Endodermal cell (in vitro differentiated cells): ENCODE measurements at places on chromosomes 4 and X. TPM values are rescaled to one million over a fixed set of nuclear protein-coding genes. Genes with fewer than 3 reads are reported as not detected.

GRCh38 chrX:19063030-19063429, 59.2 kb downstream of the ADGRG2 start:
- no peak for DNase-seq

DNA sequence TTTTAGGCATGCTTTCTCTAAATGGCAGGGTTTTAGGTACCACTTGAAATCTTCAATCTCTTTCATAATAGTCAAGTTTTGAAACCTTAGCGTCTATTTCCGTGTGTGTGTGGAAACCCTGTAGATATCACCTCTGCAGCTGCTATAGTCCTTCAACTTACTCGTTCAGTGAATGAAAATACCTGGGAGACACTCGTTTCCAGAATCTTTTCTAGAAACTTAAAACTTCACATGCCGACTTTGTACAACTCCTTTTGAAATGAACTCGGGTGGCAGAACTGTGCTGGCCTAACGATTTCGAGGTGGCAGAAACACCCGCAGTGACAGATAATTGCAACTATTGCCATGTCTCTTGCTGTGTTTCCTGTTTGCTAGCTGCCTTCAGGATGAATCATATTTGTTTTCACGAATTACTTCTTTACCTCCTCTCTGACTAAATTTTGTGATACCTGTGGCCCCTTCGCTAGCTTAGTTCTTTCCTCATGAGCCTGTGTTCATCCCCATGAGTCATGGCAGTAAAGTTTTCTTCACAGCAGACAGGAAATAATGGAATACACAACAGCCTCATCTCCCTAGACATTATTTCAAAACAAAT, 104.7 kb upstream of the SMIM10 start:
- DNase-seq, result peak; percentile 52

GRCh38 chr4:127505203-127505602, 127.6 kb upstream of the INTU start:
- no peak for DNase-seq

DNA sequence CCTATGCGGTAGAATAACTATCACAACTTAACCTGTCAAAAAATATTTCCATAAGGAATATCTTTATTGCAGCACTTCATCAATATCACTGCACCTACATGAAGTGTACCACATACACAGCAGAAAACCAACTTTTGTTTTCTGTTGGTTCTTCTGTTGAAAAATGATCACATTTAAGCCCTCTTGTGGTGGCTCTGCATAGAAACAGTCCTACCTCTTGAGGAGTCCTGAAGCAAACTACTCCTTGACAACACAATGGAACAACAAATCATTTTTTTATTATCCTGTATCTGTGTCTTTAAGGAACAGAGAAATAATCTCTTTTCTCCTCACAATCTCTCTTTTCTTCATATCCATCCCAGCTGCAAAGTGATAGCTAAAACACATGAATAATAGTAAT, 39.8 kb upstream of the ATOH1 start:
- no peak for DNase-seq

GRCh38 chr4:47510506-47511143, 25.6 kb downstream of the ATP10D start:
- no peak for DNase-seq

- DNase-seq, result no peak
Measured at GRCh38 chr4:150515135-150515534, 66.8 kb upstream of the MAB21L2 start.

DNA sequence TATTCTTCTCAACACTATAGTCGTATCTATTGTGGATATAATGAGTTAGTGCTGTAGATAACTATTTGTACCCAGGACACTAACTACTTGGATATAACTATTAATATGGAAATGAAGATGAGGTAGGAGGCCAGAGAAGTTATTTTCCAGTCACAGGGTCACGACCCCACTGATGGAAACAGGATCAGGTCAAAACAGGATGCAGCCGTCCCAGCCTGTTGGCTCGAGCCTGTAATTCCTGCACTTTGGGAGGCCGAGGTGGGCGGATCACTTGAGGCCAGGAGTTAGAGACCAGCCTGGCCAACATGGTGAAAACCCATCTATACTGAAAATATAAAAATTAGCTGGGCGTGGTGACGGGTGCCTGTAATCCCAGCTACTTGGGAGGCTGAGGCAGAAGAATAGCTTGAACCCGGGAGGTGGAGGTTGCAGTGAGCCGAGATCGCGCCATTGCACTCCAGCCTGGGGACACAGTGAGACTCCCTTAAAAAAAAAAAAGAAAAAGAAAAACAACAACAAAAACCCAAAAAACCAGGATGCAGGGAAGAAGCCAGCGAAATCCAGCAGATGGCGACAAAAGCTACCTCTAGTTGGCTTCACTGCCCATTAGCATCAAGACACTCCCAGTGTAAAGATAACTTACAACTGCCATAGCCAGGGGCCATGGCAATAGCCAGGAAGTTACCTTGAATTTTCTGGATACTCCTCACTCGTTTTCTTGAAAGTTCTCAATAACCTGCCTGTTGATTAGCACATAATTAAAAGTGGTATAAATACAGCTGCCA, 37.9 kb upstream of the NKAP start:
- peak; percentile 80 for DNase-seq

DNA sequence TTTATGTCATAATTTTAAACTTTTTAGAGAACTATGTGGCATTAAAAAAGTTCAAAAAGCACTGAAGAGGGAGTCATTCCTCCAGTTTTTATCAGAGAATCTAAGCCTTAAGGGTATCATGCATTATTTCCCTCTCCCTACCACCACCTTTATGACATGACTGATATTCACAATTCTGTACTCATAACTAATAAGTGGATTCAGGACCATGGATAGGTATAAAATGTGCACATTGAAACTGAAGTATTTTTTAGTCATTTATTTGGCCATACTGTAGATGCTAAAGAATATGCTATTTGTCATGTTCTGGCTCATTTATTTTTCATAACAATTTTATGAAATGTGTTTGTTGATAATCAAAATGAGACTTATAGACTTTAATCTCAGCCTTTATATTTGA, 897.5 kb upstream of the AGA start:
- DNase-seq, result no peak

The TEX13B gene
- 0.25 TPM in 1 of 2 replicates, not detected in the other for total RNA-seq

The TAF7L gene
- 0.11 and 0.15 TPM in 2 replicates for total RNA-seq
